ENCODE measurements at places on chromosomes 16 and 17. TPM values are rescaled to one million over a fixed set of nuclear protein-coding genes. Genes with fewer than 3 reads are reported as not detected.

Gene ASGR2
- not detected for total RNA-seq

Gene PLA2G10
- total RNA-seq: not detected

Gene PRPF8
- 428 TPM for total RNA-seq

- no peak for DNase-seq
These were observed 47.0 kb downstream of the COG7 start for GRCh38 chr16:23406024-23406423.

Gene CLDN7
- 1.7 TPM for total RNA-seq

DNA sequence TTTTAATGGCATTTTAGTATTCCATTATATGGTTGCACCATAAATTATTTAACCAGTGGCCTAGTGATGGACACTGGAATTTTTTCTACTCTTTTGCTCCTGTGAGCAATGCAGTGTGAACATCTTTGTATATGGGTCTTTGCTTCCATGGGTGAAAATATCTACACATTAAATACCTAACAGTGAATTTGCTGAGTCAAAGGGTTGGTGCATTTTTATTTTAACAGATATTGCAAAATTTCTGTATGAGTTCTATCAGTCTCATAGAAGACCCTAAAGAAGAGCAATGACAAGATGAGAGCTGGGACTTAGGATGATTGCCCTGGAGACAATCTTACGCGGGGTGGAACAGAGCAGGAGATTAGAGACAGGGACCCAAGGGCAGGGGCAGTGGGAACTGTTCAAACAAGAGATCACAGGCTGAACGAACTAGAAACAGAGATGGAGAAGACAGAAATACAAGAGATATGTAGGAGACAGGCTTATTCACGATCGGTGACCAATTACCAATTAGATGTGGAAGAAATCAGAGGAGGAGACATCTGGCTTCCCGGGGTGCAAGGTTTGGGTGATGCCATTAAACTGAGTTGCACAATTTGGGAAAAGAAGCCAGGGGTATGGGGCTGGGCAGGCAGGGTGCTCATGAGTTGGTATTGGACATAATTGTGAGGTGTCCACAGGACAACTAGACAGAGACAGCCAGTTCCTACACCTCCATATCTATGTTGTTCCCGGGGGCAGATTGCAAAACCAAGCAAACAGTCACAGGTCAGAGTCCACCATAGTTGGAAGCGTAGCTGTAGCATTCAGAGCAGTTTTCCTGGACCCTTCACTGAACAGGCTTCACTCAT lies 39.9 kb upstream of the LONP2 start:
- no peak for DNase-seq

GRCh38 chr17:64240741-64241347 lies 22.2 kb downstream of the TEX2 start:
- DNase-seq: no peak

DNA sequence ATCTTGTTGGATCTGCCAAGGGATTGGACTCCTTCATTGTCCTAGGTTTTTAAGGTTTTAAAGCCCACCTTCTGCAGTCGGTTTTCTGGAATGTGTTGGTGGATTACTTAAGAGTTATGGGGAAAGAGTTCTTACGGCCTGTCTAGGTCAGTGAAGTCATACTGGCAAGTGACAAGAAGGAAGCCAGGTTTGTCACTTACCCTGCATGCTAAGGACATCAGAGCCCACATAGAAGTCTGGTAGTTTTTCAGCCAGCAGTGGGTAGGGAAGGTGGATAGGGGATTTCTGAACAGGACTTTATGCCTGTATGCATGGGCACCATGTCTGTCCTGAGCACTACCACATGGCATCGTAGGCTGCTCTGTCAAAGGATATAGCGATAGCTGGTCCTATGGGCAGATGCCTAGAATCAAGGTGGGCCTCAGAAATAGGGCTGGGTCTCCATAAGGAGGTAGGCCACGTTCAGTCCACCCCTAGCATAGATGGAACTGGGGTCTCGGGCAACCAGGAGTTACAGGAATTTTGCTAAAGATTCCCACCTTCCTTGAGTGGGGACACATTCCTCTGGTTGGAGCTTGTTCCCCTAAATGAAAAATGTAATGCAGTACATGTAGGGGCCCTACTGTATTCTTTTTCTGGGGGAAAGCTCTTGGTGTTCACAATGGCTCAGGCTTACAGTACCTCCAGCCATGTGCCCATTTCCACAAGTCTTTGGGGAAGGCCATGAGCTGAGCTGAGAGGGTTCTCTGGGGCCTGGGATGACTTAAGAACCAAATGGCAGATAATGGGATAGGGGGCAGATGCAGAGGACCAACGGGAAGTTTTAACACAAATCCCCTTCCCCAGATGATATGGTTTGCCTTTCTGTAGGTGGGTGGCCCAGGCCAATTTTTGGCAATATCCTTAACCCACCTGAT lies 27.5 kb downstream of the TRPV2 start:
- no peak for DNase-seq

Gene EXOC3L1
- total RNA-seq: not detected

GRCh38 chr16:23699100-23699499 lies 13.9 kb downstream of the ERN2 start:
- peak; percentile 35 for DNase-seq

Gene NOTUM
- total RNA-seq: 0.49 TPM

DNA sequence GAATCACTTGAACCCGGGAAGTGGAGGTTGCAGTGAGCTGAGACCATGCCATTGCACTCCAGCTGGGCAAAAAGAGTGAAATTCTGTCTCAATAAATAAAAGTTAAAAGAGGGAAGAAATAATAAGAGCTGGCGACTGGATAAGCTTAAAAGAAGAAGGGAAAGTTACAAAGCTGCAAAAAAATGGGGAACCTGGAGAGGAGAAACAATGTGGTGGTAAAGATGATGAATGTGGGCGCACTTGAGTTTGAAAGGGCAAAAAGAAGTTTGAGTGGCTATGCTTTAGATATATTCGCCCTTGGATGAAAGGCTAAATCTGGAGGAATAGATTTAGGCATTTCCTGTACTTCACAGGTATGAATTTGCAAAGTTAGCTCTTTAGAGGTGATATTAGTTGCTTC lies 53.0 kb upstream of the YPEL2 start:
- no peak for DNase-seq

GRCh38 chr16:50247123-50247905 lies 19.0 kb upstream of the ADCY7 start:
- no peak for DNase-seq

Gene CNTROB
- total RNA-seq: 48.4 TPM

DNA sequence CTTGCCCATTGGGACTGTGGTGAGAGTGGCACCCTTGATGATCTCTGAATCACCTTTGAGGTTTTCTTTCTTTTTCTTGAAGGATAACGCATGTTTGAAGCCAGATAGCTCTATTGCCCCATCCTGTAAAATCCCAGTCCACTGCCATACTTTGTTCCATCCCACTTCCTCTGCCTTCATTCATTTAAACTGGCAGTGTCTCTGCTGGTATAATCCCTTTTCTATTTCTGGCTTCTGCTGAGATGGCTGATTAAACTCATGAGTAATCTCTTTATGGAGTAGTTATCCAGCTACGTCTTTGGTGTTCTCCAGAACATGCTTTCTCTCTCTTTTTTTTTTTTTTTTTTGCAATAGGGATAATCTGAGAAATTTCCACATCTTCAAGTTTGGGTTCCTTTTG lies 656.5 kb upstream of the SALL1 start:
- no peak for DNase-seq

- no peak for DNase-seq
These were observed 149.2 kb downstream of the NPIPB5 start for GRCh38 chr16:22659933-22660332.

DNA sequence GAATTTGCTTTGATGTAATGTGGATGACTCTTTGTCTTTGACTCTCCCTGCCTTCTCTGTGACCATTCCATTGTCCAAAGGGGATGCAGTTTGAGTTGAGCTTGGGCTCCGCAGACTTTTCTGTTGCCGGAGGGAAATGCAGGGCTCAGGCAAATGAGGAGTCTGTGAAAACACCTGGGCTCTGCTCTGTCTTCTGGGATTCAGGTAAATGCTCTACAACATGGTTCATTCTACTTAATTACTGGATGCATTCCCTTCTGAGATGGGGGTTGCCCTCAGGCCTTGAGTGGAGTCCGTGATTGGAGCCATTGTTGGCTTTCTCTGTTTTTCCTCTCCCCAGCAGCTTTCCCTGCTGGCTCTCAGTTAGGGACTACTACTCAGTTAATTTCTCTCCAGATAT lies 26.4 kb upstream of the SPNS2 start:
- no peak for DNase-seq

- DNase-seq: peak; percentile 46
These were observed 1.2 kb downstream of the RASD1 start for GRCh38 chr17:17494870-17495535.

Gene COQ9
- 39.6 TPM for total RNA-seq

DNA sequence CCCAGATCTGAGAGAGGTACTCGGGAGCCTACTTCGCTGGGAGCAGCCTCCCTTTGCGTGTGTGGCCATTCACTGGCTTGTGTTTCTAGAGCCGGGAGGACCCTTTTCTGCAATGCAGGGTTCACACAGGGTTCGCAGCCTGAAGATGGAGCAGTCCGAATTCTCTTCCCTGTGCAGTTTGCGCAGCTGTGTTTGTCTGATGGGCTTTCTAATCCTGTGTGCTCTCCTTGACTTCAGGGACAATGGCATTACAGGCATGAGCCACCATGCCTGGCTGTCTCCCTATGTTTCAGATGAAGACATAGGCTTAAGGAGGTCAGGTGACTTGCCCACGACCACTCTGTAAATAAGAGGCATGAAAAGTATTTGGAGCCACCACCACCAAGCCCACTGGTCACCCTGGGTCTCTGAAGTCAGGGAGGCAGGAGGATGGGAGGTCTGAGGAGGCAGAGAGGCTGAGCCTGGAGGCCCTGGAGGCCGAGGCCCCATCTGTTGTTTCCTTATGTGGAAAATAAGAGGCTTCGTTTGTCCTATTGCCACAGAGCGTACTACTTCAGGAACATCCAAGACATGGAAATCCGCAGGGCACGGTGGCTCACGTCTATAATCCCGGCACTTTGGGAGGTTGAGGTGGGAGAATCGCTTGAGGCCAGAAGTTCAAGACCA lies 5.0 kb upstream of the STH start:
- DNase-seq: no peak

GRCh38 chr17:1978396-1978949 lies 46.7 kb downstream of the RTN4RL1 start:
- DNase-seq: no peak

DNA sequence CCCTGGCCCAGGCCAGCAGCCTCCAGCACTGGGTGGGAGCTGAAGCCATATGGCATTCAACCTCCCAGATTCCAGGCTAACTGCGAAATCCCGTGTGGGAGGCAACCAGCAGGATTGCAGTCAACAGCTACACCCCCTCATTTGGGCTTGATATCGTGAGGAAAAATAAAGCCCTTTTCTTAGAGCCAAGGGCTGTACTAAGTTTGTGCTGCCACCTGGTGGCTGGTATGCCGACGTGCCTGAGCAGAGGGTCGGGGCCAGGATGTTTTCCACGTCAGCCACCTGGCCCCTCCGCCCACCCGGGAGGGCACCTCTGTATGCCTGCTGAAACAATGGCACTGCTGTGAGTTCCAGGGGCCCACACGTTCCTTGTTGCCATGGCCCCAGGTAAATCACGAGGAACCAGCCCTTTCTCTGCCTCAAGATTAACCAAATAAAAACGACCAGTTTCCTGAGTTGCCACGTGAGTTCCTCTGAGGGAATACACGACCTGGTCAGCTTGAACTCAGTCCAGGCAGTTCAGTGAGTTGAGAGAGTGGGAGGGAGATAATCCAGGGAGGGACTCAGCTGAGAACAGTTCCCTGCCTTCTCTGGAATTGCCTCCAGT lies 9.0 kb downstream of the TMEM98 start:
- DNase-seq: peak; percentile 80

- peak; percentile 80 for DNase-seq
These were observed 53.5 kb downstream of the SREBF1 start for GRCh38 chr17:17783116-17783824.

- peak; percentile 43 for DNase-seq
These were observed 5.3 kb upstream of the HS3ST6 start for GRCh38 chr16:1923299-1924034.

GRCh38 chr16:79071424-79071823 lies 529.1 kb downstream of the MAF start:
- no peak for DNase-seq

Gene ABCC11
- 0.54 TPM for total RNA-seq
